Activated naive CD4-positive, alpha-beta T cell treated with anti-CD3 and anti-CD28 coated beads, Interleukin-2, amount 50 U/mL, for 72 hours (primary cell): ENCODE measurements at places on chromosomes 6 and 20. TPM values are rescaled to one million over a fixed set of nuclear protein-coding genes. Genes with fewer than 3 reads are reported as not detected.

Gene NFKBIL1
- total RNA-seq, result 39.7 TPM

Gene TFAP2D
- not detected for total RNA-seq

Gene CHRNA4
- total RNA-seq, result not detected

Gene EYS
- not detected for total RNA-seq

DNA sequence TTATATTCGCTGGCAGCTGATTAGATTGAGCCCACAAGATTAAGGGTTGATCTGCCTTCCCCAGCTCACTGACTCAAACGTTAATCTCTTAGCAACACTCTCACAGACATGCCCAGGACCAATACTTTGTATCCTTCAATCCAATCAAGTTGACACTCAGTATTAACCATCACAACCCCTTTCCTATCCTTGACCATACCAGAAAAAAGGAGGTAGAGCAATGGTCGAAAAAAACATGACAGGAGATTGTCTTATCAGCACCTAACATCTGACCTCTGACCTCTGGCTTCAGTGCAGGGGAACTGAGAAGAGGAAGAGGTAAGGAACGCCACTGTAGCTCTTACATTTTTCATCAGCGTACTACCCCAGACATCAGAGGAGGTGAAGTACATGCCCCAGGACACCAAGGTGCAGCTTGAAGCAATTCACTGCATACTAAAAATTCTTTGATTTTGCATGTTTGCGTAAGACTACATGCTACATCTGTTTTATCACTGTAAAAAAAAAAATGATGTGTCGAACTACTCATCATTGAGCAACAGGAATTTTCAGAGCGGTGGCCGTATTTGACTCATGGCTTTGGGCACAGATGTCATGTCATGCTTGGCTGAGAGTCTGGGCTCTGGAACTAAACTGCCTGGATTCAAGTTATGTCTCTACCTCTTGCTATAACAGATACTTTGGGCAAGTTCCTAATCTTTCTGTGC lies 188.0 kb upstream of the TAB2 start:
- no peak for DNase-seq

- no peak for DNase-seq
These were observed 17.3 kb downstream of the SLC22A1 start for GRCh38 chr6:160138839-160139419.

GRCh38 chr20:10501402-10501801 lies 66.3 kb downstream of the SLX4IP start:
- DNase-seq, result no peak

GRCh38 chr6:45651301-45651700 lies 273.6 kb upstream of the SUPT3H start:
- DNase-seq, result no peak

DNA sequence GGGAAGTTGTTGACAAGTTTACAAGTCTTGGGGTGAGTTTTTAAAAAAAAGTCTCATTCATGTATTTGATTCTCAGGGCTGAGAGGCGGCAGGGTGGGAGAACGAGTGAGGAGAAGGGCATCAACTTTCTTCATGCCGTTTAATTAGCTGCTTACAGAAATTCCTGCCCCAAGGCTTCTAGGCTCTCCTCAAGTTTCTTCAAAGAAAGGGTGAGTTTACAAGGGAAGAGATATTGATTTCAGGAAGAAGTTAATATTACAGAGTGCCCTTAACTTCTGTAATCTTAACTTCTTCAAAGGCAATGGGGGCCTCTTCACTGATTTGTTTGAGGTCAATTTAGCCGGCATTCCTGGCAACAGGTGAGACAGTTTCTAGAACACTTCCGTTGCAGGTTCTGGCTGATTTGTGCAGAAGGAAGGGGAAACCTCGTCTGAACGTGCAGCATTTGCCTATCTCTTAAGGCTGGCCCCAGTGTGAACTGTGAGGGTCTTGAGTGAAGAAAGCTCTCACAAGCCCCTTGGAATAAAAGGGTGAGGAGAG lies 3.4 kb upstream of the COL12A1 start:
- no peak for DNase-seq

DNA sequence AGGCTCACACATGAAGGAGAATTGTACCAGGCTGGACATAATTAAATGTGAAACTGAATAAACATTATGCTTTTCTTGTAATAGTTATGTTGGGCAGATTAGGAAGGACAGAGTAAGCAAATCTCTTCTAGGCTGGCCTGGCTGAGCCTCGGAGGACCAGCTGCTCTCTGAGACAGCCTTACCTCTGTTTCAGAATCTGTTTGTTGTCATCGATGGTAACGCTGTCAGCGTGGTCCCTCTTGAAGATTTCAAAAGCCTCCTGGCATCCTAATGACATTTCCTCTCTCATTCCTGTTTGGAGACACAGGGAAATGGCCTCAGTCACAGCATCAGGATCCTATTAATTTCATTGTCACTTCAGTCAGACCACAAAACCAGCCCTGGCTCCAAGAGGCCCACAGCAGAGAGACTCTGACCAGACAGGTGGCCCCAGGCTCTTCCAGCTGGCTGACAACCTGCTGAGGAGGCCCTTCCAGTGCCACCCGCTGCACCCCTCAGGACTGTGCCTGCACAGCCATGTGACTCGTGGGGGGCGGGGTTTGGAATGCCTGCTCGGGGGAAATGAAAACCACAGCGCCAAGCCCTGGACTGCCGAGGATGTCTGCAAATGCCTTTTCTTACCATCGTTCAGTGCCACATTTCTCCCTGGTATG lies 108.5 kb upstream of the KCNK16 start:
- no peak for DNase-seq

- no peak for DNase-seq
These were observed 10.6 kb downstream of the ARMH2 start for GRCh38 chr6:24788031-24788665.

DNA sequence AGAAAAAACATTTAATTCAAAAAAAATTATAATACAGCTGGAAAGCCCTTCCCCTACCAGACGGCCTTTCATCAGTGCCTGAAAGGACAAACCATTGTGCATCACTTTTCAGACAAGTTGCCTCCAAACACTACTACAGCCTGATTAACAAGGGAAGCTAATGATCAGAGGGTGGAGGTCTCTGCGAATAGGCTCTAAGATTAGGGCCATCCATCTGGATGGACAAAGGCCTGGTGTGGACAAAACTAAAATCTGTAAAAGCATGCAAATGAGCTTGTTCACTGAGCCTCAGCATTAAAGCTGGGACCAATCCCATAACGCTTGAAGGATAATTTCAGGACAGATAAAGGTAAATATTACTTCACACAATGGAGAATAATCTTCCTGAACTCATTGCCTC lies 228.7 kb upstream of the PLN start:
- no peak for DNase-seq

- DNase-seq, result no peak
These were observed 192.4 kb downstream of the BMP2 start for GRCh38 chr20:6959900-6960312.

GRCh38 chr20:39800548-39800947 lies 838.4 kb downstream of the DHX35 start:
- no peak for DNase-seq

DNA sequence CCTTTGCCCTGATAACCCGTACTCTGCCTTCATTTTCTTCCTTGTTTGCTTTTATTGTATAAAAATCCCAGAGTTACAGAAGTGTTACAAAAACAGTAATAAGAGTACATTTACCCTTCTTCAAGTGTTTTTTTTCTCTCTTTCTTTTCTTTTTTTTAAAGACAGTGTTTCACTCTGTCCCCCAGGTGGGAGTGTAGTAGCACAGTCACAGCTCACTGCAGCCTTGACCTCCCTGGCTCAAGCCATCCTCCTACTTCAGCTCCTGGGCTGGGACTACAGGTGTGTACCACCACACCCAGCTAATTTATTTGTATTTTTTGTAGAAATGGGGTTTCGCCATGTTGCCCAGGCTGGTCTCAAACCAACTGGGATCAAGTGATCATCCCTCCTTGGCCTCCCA lies 402.7 kb downstream of the CDKAL1 start:
- no peak for DNase-seq
